ENCODE measurements at places on chromosomes 4 and X. TPM values are rescaled to one million over a fixed set of nuclear protein-coding genes. Genes with fewer than 3 reads are reported as not detected.

The KLF8 gene
- total RNA-seq, result 0.13 TPM

The SYNPO2 gene
- total RNA-seq, result under 0.01 TPM

The XAGE2 gene
- not detected for total RNA-seq

- no peak for DNase-seq
Observed at GRCh38 chr4:169050881-169051760, 41.1 kb upstream of the CBR4 start.

DNA sequence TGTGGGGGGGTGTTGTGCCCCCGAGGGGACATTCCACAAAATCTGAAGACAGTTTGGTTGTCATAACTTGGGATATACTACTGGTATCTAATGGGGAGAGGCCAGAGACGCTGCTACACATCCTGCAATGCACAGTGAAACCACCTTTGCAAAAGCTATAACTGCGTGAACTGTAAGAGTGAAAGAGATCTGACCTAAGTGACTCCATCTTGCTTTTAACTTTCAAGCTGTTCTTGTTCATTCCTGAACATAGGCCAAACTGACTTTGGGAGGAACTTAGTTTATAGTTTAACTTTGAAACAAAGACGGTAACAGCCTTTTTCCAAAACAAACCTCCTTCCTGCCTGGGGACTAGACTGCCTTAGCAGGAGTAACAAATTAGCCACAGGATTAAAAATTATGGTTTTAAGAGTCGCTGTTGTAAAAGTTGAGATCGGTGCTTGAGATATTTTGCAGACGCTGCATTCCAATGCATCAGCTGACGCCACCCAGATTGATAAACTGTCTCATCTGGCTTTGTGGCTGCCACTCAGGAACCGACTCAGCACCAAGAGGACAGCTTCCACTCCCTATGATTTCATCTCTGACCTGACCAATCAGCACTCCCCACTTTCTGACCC is 70.9 kb downstream of the ATXN3L start:
- DNase-seq, result no peak

The VCX3B gene
- total RNA-seq, result not detected

GRCh38 chr4:8347660-8348059 is 78.1 kb downstream of the HTRA3 start:
- DNase-seq, result no peak

The DNAAF6 gene
- not detected for total RNA-seq

The PAGE2 gene
- total RNA-seq, result not detected

All from dermis microvascular lymphatic vessel endothelial cell (primary cell).